ENCODE measurements at places on chromosomes 4 and X. TPM values are rescaled to one million over a fixed set of nuclear protein-coding genes. Genes with fewer than 3 reads are reported as not detected.

Gene POLA1
- total RNA-seq: 62.2 TPM

Gene SSX4
- not detected for total RNA-seq

Gene PORCN
- 11.3 TPM for total RNA-seq

Gene GUCY2F
- not detected for total RNA-seq

Gene VCX
- total RNA-seq: not detected
